ENCODE measurements at places on chromosomes 5 and 9.
A peak's percentile ranks its signal among the peaks of the same experiment; 100 is the strongest.

DNA sequence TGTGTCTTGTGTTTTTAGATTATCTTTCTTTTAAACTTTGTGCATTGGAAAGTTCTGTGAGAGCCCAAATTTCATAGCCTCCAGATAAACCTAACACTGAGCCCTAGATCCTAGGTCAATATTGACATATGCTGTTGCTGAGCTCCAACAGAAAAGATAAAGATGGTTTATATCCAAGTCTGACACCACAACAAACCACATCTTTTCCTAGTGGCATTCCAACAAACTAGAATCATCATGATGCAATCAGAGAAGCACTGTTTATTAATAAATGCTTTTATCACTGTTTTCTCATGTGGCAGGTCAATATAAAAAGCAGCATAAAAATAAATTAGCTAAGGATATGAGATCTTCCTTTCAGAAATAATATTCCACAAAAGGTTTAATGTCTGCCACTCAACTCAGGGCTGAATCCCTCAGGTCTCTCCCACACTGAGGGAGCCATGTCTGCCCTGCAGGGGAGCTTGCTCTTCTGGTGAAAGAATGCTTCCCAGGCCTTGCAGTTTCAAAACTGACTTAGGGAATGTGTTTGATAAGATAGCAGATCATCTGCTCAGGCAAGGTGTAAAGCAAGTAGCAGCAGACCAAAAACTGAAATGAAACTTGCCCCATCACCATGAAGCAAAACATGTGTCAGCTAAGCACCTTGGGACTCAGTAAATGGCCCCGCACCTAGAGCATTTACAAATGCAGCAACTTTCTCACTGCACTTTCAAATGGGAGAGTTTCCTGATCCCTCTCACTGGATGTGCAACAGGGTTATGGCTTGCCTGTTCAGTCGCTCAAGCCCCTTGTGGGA is 493.0 kb downstream of the AGTPBP1 start:
- peak; percentile 72 for DNase-seq

- no peak for DNase-seq
Measured at GRCh38 chr9:29969856-29970647, 2396.8 kb upstream of the C9orf72 start.

DNA sequence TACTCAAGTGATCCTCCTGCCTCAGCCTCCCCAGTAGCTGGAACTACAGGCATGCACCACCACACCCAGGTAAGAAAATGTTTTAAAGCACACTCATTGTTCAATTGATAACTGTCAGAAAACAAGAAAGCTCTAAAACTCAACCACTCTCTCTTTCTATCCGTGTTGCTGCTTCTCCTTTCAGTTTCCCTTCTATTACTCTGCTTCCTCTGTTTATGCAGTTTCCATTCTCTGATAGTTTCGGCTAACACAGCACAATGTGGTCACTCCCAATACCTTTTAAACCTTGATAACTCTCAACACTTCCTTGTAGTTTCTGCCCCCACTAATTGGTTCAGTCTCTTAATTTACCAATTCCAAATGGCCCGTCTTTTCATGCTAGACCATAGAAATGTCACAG is 59.2 kb upstream of the NR4A3 start:
- DNase-seq, result no peak

GRCh38 chr5:178162481-178162880 is 8.8 kb upstream of the NHP2 start:
- peak; percentile 36 for DNase-seq

DNA sequence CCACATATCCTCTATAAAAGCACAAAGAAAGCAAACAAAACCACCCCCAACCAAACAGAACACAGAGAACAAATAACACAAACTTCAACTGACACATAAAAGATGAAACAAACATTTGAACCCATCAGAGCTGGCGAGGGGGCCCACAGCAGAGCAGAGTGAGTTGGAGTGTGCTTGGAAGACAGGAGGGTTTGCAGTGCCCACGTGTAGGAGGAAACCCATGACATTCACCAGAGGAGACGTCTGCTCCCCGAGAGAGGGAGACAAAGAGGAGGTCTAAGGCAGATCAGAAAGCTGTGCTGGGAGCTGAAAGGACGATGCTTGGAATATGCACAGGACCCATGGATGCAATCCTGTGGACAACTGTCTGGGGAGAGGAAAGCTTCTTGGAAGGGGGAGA is 27.0 kb downstream of the MRPL36 start:
- no peak for DNase-seq

- no peak for DNase-seq
Measured at GRCh38 chr5:78361631-78361993, 1.2 kb downstream of the SCAMP1 start.

- no peak for DNase-seq
Measured at GRCh38 chr5:168939156-168939800, 360.1 kb upstream of the PANK3 start.

GRCh38 chr5:98031496-98031895 is 742.0 kb upstream of the RGMB start:
- no peak for DNase-seq

DNA sequence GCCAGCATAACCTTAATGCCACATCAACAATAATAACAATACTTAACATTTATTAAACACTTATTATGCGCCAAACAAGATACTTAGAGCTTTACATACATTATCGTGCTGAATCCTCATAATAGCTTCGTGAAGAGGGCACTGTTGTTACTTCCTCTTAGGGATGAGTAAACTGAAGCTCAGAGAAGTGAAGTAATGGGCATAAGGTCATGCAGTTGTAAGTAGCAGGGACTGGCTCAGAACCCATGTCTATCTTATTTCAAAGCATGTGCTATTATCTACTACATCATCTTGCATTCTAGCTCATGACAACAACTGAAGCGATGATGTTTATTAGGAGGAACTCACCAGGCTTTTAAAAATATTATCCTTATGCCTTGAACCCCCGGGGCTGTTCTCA is 34.9 kb upstream of the PPP3R2 start:
- DNase-seq, result no peak

GRCh38 chr9:134052941-134053340 is 14.9 kb downstream of the BRD3 start:
- DNase-seq, result no peak

- DNase-seq, result peak; percentile 24
Measured at GRCh38 chr9:138097501-138097991, 220.0 kb downstream of the CACNA1B start.

DNA sequence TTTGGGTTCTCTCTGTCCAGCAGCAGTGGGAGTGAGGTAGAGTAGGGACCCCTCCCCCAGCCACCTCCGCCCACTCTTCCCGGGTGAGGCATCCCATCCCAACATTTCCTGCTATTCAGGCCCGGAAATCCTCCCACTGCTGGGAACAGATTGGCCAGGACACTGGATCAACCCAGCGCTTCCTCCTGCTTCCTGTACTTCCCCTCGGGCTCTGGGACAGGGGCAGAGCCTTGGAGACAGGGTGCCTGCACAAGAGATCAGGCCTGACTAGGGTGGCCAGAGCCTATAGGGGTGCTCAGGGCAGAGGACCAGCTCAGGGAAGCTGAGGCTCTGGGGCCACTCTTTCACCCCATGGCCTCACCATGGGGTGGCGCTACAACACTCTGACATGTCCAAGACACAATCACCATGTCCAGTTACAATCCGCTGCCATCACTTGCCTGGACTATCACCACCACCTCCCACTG is 14.5 kb downstream of the SH2D3C start:
- peak; percentile 86 for DNase-seq

- peak; percentile 95 for DNase-seq
Measured at GRCh38 chr5:33936004-33936380, 194 bp upstream of the RXFP3 start.

- no peak for DNase-seq
Measured at GRCh38 chr9:122291458-122291857, 26.8 kb downstream of the MRRF start.

DNA sequence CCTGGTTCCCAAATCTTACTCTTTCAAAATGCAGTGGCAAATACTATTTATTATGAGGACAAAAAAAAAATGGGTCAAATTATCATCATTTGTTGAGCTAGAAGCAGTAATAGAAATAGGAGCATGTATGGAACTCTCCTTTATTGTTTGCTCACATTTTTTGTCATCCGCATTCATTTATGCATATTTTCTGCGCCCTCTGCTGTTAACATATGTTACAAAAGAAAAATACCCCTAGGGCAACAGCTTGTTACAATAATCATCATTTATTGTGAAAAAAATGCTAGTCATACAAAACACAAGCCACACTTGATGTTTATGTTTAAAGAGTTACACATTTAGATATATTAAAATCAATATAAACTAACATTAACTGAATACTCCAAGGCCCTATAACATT is 328.2 kb downstream of the TUSC1 start:
- no peak for DNase-seq

GRCh38 chr5:55554585-55555202 is 19.9 kb upstream of the PLPP1 start:
- no peak for DNase-seq

DNA sequence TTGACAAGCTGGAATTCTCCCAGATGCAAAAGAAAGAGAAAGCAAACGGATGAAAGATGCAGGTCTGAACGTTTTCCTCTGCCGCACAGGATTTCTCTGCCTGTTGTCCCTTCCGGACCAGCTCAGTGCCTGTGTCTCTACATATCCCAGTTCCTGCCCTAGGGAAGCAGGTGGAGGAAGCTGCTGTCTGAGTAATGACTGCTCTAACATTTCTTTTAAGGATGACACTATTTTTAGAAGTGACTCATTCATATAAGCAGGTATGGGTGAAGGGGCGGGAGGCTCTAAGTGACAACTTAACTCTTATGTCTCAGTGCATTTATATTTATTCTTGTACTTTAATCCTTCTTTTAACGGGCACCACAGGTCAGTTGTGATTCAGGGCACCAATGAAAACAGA is 128.8 kb downstream of the SLC24A2 start:
- DNase-seq, result no peak

- DNase-seq, result no peak
Measured at GRCh38 chr5:36558641-36559040, 47.8 kb upstream of the SLC1A3 start.

DNA sequence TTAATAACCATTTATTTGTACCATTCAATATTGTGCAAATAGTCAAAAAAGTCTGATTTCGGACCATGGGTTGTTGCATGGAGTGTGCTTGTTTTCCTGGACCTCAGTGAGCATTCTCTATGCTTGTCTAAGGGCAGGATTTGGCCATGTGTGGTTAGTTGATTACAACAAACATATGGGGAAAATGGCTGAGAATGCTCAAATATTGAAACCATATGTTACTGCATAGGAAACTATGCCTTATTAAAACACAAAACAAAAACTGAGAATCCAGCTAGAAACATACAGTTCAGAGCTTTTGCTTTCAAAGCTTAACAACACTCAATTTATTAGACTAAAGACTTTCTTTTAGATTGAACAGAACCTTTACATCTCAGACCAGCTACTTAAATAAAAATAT is 928.3 kb downstream of the NR2F1-AS1 start:
- DNase-seq, result no peak

DNA sequence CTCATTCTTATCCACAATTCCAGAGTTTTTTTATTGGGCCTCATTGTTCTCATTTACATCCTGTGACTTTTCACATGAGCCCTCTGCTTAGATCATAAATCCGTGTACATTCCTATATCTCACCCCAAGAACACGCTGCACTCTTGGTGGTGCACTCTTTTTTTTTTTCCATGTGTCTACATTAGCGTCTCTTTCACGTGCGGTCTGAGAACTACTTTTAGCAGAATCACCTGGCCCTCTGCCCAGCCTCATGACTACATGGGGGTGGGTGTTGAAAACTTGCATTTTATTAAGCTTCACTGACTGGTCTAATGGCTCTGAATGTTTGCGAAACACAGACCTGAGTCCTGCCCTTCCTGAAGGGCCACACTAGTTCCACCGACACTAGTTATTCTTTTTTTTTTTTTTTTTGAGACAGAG is 18.6 kb downstream of the C9orf57 start:
- no peak for DNase-seq

GRCh38 chr5:35041261-35041660 is 6.5 kb downstream of the AGXT2 start:
- DNase-seq, result no peak

GRCh38 chr5:41363343-41363986 is 146.9 kb downstream of the PLCXD3 start:
- no peak for DNase-seq

GRCh38 chr5:1366514-1366913 is 21.6 kb upstream of the CLPTM1L start:
- DNase-seq, result no peak

GRCh38 chr9:75880618-75881017 is 9.9 kb upstream of the PCSK5 start:
- DNase-seq, result no peak

DNA sequence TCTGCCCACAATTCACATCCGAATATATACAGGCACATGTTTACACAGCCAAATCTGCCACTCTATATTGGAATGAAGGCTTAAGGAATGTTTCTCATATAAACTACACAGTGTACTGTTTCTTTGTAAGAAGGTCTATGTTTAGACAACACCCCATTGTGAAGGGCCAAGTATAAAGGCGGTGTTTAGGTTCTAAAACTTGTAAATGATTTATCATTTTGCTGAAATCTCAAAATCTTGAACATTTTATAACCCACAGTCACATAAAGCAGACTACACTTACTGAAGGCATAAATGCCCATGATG is 94.0 kb downstream of the ZNF608 start:
- DNase-seq, result no peak

- DNase-seq, result no peak
Measured at GRCh38 chr9:110622368-110622767, 42.8 kb upstream of the SVEP1 start.

DNA sequence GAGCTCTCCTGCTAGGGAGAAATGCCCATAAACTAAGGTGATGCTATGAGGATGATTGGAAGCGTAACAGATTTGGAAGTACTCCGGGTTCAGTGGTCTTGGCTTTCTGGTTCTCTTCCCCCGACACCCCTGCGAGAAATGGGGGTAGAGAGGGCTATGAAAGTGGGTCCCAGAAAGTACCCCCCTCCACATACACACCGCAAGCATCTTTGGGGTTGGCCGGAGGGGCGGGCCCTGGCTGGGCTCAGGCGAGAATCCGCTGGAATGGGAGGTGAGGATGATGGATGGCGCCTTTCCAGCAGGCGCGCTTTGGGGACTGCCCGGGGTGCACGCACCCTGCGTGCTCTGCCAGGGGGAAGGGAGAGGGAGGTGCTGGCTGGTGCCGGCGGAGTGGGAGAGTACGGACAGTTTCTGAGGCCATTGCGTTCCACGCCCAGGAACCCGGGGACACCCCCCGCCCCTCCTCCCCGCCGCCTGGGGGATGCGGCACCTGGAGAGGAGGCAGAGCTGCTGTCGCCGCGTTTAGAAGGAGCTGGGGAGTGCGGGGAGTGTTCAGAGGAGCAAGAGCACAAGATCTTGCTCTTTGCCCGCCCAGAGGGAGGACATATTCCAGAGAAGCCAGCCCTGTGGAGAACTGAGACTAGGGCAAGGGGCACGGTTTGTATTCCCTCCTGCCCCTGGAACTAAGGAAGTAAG is 1.9 kb downstream of the PCSK5 start:
- DNase-seq, result peak; percentile 82

GRCh38 chr9:25600501-25600900 is 77.7 kb downstream of the TUSC1 start:
- DNase-seq, result no peak

DNA sequence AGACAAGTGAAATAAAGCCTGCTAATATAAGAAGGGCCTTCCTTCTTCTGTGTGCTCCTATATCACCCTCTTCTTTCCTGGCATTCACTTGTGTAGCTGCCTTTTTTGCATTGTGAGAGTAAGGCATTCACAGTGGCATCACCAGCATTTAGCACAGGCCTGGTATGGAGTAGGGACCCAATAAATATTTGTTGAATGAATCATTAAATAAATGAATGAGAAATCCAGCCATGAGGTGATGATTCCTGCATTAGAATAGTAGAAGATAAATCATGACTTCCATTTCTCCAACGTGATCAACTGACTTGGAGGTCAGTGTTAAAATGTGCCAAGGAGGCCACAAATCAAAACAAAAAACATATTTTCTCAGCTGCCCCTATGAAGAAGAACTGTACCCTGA is 3.9 kb downstream of the PLPPR1 start:
- DNase-seq, result no peak

GRCh38 chr5:78476795-78477194 is 116.4 kb downstream of the SCAMP1 start:
- DNase-seq, result no peak

Data from endodermal cell (in vitro differentiated cells).